Breast epithelium (tissue), 4 donors: ENCODE measurements at places on chromosomes 6 and 20.
A peak's percentile ranks its signal among the peaks of the same experiment; 100 is the strongest.

- no peak overlapping the region for H3K27ac ChIP-seq
- H3K27me3 ChIP-seq: no peaks in the 10 kb centered on the region
- H3K4me1 ChIP-seq: no peaks in the 10 kb centered on the region
- no peak for DNase-seq
- H3K4me3 ChIP-seq: no peak overlapping the region
These were observed 78.3 kb downstream of the STXBP5 start for GRCh38 chr6:147282566-147282959.

GRCh38 chr20:35561268-35561667, 19.4 kb downstream of the ERGIC3 start:
- no peak for DNase-seq
- peaks cover 6% of the 10 kb centered on the region for H3K36me3 ChIP-seq
- H3K27ac ChIP-seq: no peak overlapping the region
- no peak overlapping the region for H3K4me3 ChIP-seq
- H3K4me1 ChIP-seq: no peaks in the 10 kb centered on the region
- H3K27me3 ChIP-seq: no peaks in the 10 kb centered on the region

- H3K27ac ChIP-seq: no peak overlapping the region
- peaks cover 4% of the 10 kb centered on the region for H3K4me1 ChIP-seq
- no peaks in the 10 kb centered on the region for H3K36me3 ChIP-seq
- no peak for DNase-seq
- no peak overlapping the region for H3K4me3 ChIP-seq
These were observed 19.2 kb upstream of the FAM83C start for GRCh38 chr20:35311409-35311808.

- H3K27ac ChIP-seq: no peak overlapping the region
- H3K36me3 ChIP-seq: no peaks in the 10 kb centered on the region
- H3K4me1 ChIP-seq: no peaks in the 10 kb centered on the region
- DNase-seq: no peak
- H3K4me3 ChIP-seq: peak overlapping the region; percentile 11
These were observed 148.7 kb upstream of the PHACTR3 start for GRCh38 chr20:59455402-59456341.

- no peak overlapping the region for H3K27ac ChIP-seq
- no peaks in the 10 kb centered on the region for H3K36me3 ChIP-seq
- DNase-seq: no peak
- no peak overlapping the region for H3K4me3 ChIP-seq
These were observed 63.2 kb downstream of the PKIB start for GRCh38 chr6:122673343-122673961.

- H3K27me3 ChIP-seq: no peaks in the 10 kb centered on the region
- DNase-seq: no peak
- no peaks in the 10 kb centered on the region for H3K4me1 ChIP-seq
These were observed 168.2 kb downstream of the DLL1 start for GRCh38 chr6:170122651-170123050.

DNA sequence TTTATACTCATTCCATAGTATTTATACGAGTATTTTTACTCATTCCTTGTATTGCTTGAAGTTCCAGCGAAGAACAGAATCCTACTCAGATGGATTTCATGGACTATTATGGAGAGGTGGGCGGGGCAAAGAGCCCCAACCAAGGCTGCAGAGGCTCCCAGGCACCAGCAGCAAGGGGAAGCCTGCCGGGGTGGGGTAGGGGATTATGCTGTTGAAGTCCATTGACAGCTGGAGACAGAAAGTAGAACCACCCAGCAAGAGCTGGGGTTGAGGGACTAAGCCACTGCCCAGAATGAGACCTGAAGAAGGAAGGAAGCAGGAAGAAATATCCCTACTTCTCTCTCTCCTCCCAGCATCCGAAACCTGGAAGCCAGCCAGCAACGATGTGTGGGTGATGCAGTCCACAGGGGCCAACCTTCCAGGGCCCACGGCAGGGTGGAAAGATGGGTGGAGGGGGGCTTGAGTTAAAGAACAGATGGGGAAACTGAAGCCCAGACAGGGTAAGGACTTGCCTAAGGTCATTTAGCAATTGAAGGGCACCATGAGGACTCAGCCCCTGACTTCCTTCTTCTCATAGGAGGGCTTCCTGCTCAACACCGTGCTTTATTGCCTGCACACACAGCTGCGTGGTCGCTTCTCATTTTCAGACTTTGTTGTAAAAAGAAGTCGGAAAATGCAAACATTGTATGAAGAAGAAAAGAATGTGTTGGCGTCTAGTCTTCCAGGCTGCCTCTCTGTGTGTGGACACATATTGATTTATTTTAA, 18.3 kb upstream of the GTSF1L start:
- H3K27ac ChIP-seq: no peak overlapping the region
- no peaks in the 10 kb centered on the region for H3K27me3 ChIP-seq
- H3K4me3 ChIP-seq: no peak overlapping the region
- no peaks in the 10 kb centered on the region for H3K4me1 ChIP-seq

DNA sequence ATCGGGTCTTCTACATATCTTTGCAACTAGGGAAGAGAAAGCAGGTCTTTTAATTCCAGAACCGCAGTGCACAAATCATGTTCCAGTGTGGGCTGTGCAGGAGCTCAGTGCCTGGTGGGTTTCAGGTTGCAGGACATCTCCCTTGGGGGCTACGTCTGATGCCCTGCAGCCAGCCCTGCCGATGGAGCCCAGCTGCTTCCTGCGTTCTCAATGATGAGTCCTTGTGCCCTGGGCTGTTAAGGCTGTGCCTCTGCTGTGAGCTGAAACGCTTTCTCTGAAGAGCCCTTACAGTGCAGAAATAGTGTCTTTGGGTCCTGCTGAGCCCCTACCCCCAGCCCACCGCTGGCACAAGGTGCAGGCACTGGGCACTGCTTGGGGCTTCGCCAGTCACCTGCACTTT, 192.9 kb downstream of the SYNDIG1 start:
- no peak overlapping the region for H3K27ac ChIP-seq
- DNase-seq: no peak
- H3K4me3 ChIP-seq: no peak overlapping the region
- peaks cover 12% of the 10 kb centered on the region for H3K27me3 ChIP-seq

DNA sequence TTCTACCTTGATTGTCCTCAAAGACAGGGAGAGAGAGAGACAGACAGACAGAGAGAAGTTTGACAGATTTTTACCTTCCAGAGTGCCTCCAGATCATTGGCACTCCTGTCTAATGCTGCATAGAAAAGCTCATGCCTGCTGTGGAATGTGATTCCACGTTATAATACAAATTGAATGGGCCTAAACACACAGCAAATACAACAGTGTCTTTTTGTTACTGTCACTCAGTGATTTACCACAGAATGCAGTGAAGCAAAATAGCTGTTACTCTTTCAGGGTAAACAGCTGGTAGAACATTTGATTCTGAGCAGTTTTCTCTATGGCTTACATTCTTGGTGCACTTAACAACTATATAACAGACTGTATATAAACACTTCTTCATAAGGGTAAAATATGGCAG, 558.7 kb downstream of the LMBRD1 start:
- H3K27ac ChIP-seq: no peak overlapping the region
- H3K27me3 ChIP-seq: no peaks in the 10 kb centered on the region
- H3K4me1 ChIP-seq: no peaks in the 10 kb centered on the region
- H3K4me3 ChIP-seq: no peak overlapping the region

DNA sequence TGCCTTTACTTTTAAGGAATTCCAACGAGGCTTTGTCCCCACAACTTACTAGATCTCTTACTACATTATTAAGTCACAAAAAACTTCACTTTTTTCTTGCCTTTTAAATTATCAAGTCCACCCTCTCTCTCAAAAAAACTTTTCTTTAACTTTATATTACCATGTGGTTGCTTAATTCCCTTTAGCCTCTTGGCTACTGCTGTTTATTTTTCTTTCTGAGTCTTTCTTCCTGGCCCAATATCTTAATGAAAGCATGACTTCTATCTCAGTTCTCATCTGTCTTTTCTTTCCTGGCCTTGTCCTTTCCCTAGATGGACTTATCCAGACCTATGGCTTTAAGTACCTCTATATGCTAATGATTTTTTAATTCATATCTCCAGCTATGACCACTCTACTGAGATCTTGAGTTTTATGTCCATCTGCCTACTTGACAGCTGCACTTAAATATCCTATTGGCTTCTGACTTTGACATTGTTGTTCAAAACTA, 710.5 kb downstream of the RFPL4B start:
- no peaks in the 10 kb centered on the region for H3K4me1 ChIP-seq
- no peaks in the 10 kb centered on the region for H3K27me3 ChIP-seq
- DNase-seq: no peak
- H3K4me3 ChIP-seq: no peak overlapping the region
- H3K36me3 ChIP-seq: no peaks in the 10 kb centered on the region
- H3K27ac ChIP-seq: no peak overlapping the region

- DNase-seq: no peak
- no peaks in the 10 kb centered on the region for H3K27me3 ChIP-seq
- no peaks in the 10 kb centered on the region for H3K36me3 ChIP-seq
These were observed 11.5 kb downstream of the ATXN1 start for GRCh38 chr6:16749516-16750485.

DNA sequence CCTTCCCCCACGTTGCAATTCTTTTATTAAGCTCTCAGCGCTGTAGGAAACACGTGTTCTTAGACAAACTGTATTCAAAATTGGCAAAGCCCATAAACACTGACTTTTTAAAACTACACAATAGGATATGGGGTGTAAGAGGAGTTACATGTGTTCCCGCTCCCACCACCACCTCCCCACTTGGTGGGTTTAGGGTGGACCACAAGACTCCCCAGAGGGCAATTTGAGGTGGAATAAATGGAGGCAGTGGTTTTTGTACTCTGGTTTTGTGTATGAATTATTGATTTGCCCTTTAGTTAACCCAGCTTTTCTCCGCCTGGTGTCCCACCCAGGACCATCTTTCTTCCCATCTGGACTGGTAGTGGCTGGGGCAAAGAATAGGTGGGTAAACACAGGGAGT, 3.7 kb downstream of the UQCC2 start:
- H3K27me3 ChIP-seq: no peaks in the 10 kb centered on the region
- H3K4me3 ChIP-seq: no peak overlapping the region
- no peaks in the 10 kb centered on the region for H3K4me1 ChIP-seq
- no peak for DNase-seq
- H3K27ac ChIP-seq: no peak overlapping the region

- no peak overlapping the region for H3K4me3 ChIP-seq
- DNase-seq: peak; percentile 62
- no peaks in the 10 kb centered on the region for H3K4me1 ChIP-seq
These were observed 149.1 kb downstream of the MTHFD1L start for GRCh38 chr6:151014404-151015100.

- H3K4me3 ChIP-seq: no peak overlapping the region
- no peak for DNase-seq
- H3K36me3 ChIP-seq: no peaks in the 10 kb centered on the region
- H3K27me3 ChIP-seq: no peaks in the 10 kb centered on the region
- H3K4me1 ChIP-seq: no peaks in the 10 kb centered on the region
- H3K27ac ChIP-seq: no peak overlapping the region
These were observed 21.5 kb downstream of the TPBG start for GRCh38 chr6:82385102-82385501.

- no peak overlapping the region for H3K4me3 ChIP-seq
- no peaks in the 10 kb centered on the region for H3K27me3 ChIP-seq
- H3K4me1 ChIP-seq: no peaks in the 10 kb centered on the region
- no peak overlapping the region for H3K27ac ChIP-seq
- no peak for DNase-seq
These were observed 143.6 kb upstream of the SPACA1 start for GRCh38 chr6:87904011-87904410.

DNA sequence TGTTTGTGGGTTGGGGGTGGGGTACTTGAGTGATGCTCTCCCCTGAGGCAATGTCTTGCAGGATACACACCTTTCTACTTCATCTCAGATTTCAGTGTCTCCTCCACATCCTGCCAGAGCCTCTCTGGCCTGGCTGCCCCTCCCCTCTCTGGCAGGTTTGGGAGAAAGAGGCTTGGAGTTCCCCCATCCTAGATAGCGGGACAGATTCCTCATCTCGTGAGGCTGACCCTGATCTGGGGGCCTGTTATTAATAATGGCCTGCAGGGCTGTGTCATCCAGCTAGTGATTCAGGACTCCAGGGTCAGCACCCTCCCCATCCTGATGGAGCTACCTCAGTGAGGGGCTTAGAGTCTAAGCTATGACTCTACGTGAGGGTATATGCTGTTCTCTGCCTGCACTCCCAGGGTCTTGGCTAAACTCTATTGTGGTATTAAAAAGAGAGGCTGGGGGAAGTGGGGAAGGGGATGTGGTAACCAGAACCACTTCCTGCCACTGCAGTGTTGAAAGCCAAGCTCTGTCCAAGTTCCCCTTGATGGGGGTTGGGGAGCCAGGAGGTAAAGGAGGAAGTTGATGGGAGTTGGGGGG, 3.7 kb upstream of the MMP9 start:
- no peak overlapping the region for H3K4me3 ChIP-seq
- no peaks in the 10 kb centered on the region for H3K36me3 ChIP-seq
- no peak overlapping the region for H3K27ac ChIP-seq
- H3K27me3 ChIP-seq: peaks cover 44% of the 10 kb centered on the region
- H3K4me1 ChIP-seq: no peaks in the 10 kb centered on the region

- peak within 1 kb of the TSS; percentile 58 for H3K4me3 ChIP-seq
- no peaks in the 10 kb centered on the region for H3K4me1 ChIP-seq
- H3K27me3 ChIP-seq: peaks cover 28% of the 10 kb centered on the region
- DNase-seq: no peak
These were observed at the start of gene TMEM74B for GRCh38 chr20:1184638-1185315. Gene TMEM74B (minus strand): TSS chr20:1184981. CDS start chr20:1183801, 1,180 bp downstream.

GRCh38 chr6:105194106-105194505, 14.3 kb upstream of the POPDC3 start:
- no peaks in the 10 kb centered on the region for H3K27me3 ChIP-seq
- no peak for DNase-seq
- H3K36me3 ChIP-seq: no peaks in the 10 kb centered on the region
- no peaks in the 10 kb centered on the region for H3K4me1 ChIP-seq

- H3K4me1 ChIP-seq: no peaks in the 10 kb centered on the region
- DNase-seq: no peak
- H3K4me3 ChIP-seq: no peak overlapping the region
- no peak overlapping the region for H3K27ac ChIP-seq
These were observed 343.6 kb upstream of the SASH1 start for GRCh38 chr6:147999001-147999540.

- H3K36me3 ChIP-seq: no peaks in the 10 kb centered on the region
- H3K4me3 ChIP-seq: no peak overlapping the region
- no peaks in the 10 kb centered on the region for H3K4me1 ChIP-seq
- peak overlapping the region; percentile 55 for H3K27ac ChIP-seq
These were observed 91.9 kb downstream of the MYLK4 start for GRCh38 chr6:2658788-2659187.

GRCh38 chr6:105402090-105402938, 568 bp downstream of the PREP start:
- peak overlapping the region; percentile 79 for H3K4me3 ChIP-seq
- H3K36me3 ChIP-seq: no peaks in the 10 kb centered on the region
- no peaks in the 10 kb centered on the region for H3K4me1 ChIP-seq
- H3K27ac ChIP-seq: peak overlapping the region; percentile 84
- DNase-seq: peak; percentile 24
- H3K27me3 ChIP-seq: no peaks in the 10 kb centered on the region

DNA sequence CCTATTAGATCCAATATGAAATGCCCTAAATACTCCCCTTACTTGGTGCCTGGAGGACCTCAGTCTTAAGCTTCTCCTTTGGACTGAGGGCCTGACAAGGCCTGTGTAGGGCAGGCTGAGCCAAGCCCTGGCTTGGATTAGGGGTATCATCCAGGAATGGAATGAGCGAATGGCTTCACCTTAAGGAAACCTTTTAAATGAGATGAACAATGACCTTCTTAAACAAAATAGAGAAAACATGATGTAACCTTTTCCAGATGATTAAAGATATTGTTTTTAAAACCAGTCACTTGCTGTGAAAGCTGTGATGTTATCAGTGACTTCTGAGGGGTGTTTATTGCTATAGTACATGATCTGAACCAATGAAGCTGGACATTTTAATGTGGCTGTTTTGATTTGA, 55.5 kb downstream of the TRAF3IP2 start:
- no peaks in the 10 kb centered on the region for H3K36me3 ChIP-seq
- H3K4me3 ChIP-seq: no peak overlapping the region
- no peak overlapping the region for H3K27ac ChIP-seq
- H3K4me1 ChIP-seq: peaks cover 11% of the 10 kb centered on the region
- H3K27me3 ChIP-seq: no peaks in the 10 kb centered on the region
